ENCODE measurements at places on chromosomes 12 and 14. TPM values are rescaled to one million over a fixed set of nuclear protein-coding genes. Genes with fewer than 3 reads are reported as not detected.

GRCh38 chr12:123888989-123889388 lies 83.6 kb downstream of the CCDC92 start:
- DNase-seq = no peak
- no peaks in the 10 kb centered on the region for H3K4me1 ChIP-seq

DNA sequence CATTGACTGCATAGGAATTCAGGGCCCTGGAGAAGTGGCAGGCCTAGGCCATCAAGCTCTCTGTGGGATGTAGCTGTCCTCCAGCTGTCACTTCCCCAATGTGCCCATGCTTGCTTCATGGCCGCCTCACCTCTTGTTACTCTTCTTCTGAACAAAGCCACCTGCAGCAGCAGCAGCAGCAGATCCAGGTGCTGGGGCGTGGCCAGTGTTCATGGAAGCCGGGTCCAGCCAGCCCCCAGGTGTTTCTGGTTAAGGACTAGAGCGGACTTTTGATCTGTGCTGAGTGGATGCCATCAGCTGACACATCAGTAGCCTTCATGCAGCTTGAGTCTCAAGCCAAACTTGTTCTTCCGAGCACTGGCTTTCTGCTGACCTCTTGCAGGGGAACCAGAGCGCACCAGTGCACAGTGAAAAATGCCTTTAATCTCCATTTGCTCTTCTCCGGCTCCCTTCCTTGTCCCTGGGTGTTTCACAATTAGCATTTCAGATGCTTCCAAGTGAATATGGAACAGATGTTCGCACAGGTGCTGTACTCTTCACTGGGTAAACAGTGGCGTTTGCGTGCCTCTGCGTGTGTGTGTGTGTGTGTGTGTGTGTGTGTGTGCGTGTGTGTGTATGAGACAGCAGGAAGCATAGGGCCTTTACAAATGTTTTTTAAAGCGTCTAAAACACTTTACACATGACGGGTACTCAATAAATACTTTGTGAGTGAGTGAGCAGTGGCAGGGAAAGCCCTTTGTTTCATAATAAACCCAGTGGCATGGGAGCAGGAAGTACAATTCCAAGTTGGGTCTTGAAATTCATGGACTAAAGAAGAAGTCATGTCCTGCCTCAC lies 20.1 kb downstream of the TPCN1 start:
- peaks cover 27% of the 10 kb centered on the region for H3K36me3 ChIP-seq
- DNase-seq = no peak

DNA sequence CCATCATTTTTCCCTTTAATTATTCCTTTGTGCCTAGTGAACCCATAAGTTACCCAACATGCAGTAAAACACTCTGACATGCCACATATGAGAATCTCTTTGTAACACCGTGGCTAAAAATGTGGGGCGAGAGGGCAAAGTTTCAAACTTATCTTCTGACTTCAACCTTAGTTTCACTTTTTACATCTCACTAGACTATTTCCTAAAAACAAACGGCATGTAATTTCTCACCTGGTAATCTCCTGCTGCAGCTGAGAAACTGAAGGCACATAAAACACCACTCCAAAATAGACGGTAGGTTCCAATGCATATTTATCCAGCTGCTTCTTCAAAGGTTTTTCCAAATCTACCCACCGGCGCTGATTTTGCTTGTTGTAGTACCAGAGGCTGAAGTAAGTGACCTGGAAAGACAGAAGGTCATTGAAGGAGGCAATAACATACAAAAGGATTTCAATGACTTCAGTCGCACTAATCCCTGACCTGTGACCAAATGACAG lies 37.9 kb downstream of the PTPN21 start:
- H3K4me1 ChIP-seq = no peaks in the 10 kb centered on the region
- no peak overlapping the region for H3K4me3 ChIP-seq
- H3K27ac ChIP-seq = no peak overlapping the region
- H3K27me3 ChIP-seq = peaks cover 16% of the 10 kb centered on the region

DNA sequence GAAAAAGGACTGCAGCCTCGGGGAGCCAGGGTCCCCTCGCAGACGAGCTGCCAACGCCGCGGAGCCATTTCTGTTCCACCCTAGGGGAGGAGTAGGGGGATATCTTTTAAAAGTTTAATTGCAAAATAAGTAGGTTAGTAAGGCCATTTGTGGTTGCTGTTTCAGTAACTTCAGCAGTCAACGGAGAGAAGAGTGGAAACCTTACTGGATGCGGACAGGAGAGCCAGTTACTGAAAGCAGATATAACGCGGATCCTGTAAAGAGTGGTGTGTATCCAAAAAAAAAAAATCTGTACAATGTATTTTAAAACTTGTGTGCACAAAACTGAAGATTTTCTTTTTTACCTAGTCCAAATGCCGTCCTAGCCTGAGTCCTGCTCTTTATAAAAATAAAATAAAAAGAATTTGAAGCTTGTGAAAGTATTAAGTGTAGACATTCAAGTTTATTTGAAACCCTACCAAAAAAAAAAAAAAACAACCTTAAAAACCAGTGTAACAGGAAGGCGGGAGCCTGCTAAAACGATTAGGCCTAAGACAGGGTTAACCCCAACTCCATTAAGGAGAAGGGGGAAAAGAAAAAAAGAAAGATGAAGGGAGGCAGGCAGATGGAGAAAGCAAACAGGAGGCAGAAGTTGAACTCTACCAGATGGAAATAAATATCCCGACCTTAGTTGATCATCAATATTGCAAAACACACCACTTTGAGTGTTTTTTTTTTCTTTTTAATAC lies 1.0 kb upstream of the BTG1 start:
- no peak for DNase-seq
- H3K36me3 ChIP-seq = peaks cover 57% of the 10 kb centered on the region
- peak overlapping the region; percentile 99 for H3K27ac ChIP-seq

GRCh38 chr12:31914927-31915326 lies 44.3 kb upstream of the RESF1 start:
- no peak for DNase-seq
- H3K36me3 ChIP-seq = peaks cover 6% of the 10 kb centered on the region
- H3K4me1 ChIP-seq = no peaks in the 10 kb centered on the region
- H3K27ac ChIP-seq = no peak overlapping the region

- no peak overlapping the region for H3K4me3 ChIP-seq
- H3K27ac ChIP-seq = no peak overlapping the region
- H3K36me3 ChIP-seq = no peaks in the 10 kb centered on the region
- H3K4me1 ChIP-seq = peaks cover 2% of the 10 kb centered on the region
Observed at GRCh38 chr12:4472046-4472445, 26.4 kb upstream of the FGF6 start.

- peak; percentile 50 for DNase-seq
- H3K27ac ChIP-seq = no peak overlapping the region
- H3K4me1 ChIP-seq = peaks cover 27% of the 10 kb centered on the region
- no peaks in the 10 kb centered on the region for H3K36me3 ChIP-seq
Observed at GRCh38 chr12:49626169-49626835, 2.9 kb downstream of the PRPF40B start.

The PIP4K2C gene
- total RNA-seq = 14.9 TPM
